Nephron progenitor cell (in vitro differentiated cells): ENCODE measurements at places on chromosomes 6 and 20.

DNA sequence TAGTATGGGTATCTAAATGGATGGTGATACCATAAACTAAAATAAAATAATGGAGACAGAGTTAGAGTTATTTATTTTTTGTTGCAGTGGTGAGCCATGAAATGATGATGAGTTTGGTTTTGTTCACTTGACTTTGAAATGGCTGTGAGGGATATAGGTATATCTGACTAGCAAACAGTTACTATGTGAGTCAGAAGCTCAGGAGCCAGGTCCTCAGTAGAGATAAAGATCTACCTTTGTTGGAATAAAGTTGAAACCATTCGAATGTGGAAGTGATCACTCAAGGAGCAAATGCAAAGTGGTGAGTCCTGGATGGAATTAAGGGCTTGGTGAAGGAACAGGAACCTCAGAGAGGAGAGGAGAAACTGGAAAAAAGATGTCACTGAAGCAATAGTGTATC, 86.0 kb upstream of the TPD52L1 start:
- no peak for DNase-seq

- no peak for DNase-seq
Measured at GRCh38 chr6:125867483-125867942, 76.8 kb downstream of the NCOA7 start.

DNA sequence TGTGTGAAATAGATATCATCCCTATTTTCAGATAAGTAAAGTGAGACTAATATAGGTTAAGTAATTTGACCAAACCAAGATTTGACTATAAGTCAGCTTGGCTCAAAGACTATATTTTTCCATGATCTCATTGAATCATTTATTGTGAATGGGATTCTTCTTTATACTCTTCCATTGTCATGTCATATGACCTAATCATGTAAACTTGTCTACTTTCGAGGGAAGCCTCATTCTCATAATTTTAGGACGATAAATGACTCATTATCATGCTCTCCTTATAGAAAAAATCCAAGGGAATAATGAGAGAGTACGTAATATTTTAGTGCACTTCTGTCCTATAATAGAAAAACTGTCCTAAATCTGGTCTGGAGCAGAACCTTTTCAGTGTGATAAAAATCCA, 40.9 kb upstream of the CCN6 start:
- no peak for DNase-seq

- DNase-seq: no peak
Measured at GRCh38 chr6:113598786-113599185, 258.4 kb upstream of the MARCKS start.

DNA sequence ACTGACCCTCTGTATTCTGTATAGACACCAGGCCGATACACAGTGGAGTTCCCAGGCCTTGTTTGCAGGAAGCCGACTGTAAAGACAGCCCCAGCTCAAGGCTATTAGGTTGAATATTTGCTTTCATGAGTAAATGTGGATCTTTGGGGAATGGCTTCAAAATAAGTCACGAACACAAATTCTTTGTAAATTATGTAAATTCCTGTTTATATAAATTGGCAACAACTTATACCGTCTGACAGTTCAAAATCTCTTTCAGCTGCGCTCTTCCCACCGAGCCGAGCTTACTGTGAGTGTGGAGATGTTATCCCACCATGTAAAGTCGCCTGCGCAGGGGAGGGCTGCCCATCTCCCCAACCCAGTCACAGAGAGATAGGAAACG, 24.7 kb downstream of the EDN3 start:
- no peak for DNase-seq

DNA sequence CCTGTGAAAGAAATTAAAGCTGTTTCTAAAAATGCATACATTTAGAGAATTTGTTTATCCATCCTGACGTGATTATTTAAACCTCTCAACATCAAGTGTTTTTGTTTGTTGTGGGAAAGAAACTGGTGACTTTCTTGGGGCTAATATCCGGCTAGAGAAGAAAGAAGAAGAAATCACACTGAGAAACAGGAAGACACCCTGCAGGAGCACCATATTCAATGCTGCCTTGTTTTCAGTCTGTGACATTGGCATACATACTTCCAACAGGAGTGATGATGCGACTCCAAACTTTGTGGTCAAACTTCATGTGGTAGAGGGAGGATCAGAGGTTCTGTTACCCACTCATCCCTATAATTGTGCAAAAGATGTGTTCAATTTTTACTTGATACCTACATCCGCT, 997.6 kb upstream of the CITED2 start:
- DNase-seq: no peak
